ENCODE measurements at places on chromosomes 3 and 15.

DNA sequence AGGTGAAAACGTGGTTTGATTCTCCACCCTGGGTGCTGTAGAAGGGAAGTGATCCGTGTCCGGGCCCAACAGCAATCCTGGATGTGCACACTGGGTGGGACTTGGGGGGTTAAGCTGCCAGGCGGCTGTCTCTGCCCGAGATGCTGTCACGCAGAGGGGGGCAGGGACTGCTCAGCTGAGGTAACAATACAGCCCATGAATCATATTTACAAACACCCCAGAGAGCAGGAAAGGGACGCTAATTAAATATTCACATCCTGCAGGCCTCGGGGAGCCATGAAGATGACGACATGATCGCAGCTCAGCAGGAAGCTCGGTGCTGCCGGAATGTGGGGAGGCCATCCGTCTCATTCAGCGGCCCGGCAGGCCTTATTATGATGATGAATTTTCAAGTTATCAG is 17.9 kb upstream of the CRABP1 start:
- no peak overlapping the region for H3K4me3 ChIP-seq
- H3K27me3 ChIP-seq, result peaks cover 8% of the 10 kb centered on the region
- no peak overlapping the region for H3K27ac ChIP-seq
- H3K36me3 ChIP-seq, result no peaks in the 10 kb centered on the region
- no peaks in the 10 kb centered on the region for H3K4me1 ChIP-seq
- DNase-seq, result no peak

- H3K4me1 ChIP-seq, result no peaks in the 10 kb centered on the region
- no peak overlapping the region for H3K4me3 ChIP-seq
- H3K27ac ChIP-seq, result no peak overlapping the region
- no peaks in the 10 kb centered on the region for H3K36me3 ChIP-seq
- H3K27me3 ChIP-seq, result peaks cover 15% of the 10 kb centered on the region
- no peak for DNase-seq
Observed at GRCh38 chr3:171895900-171896299, 52.8 kb downstream of the TMEM212 start.

- peaks cover 73% of the 10 kb centered on the region for H3K4me1 ChIP-seq
- no peaks in the 10 kb centered on the region for H3K27me3 ChIP-seq
- peak overlapping the region; percentile 76 for H3K4me3 ChIP-seq
- peaks cover 24% of the 10 kb centered on the region for H3K36me3 ChIP-seq
Observed at GRCh38 chr3:71722693-71723092, 2.5 kb downstream of the EIF4E3 start.

GRCh38 chr3:64508140-64508539 is 179.7 kb downstream of the ADAMTS9 start:
- H3K36me3 ChIP-seq, result no peaks in the 10 kb centered on the region

GRCh38 chr3:141561426-141562034 is 74.7 kb downstream of the RASA2 start:
- H3K4me1 ChIP-seq, result peaks cover 24% of the 10 kb centered on the region
- H3K36me3 ChIP-seq, result peaks cover 29% of the 10 kb centered on the region
- no peaks in the 10 kb centered on the region for H3K27me3 ChIP-seq
- no peak overlapping the region for H3K4me3 ChIP-seq
- peak; percentile 17 for DNase-seq

DNA sequence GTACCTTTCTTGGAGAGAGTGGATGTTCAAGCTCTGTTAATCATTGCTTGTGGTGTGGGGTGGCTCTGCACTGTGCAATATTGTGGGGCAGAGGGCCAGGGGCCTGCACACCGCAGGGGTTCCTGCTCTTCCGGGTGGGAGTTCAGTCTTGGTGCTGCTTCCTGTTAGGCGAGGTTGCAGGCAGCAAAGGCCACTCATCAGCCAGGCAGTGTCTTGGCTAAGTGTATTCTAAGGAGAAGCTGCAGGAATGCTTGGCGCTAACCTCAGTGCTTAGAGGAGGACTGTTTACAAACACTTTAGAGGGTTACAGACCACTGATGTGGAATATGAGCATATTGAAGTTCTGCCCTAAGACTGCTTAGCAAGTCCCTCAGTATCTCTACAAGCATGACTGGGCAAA is 81.7 kb downstream of the CEP63 start:
- no peak overlapping the region for H3K27ac ChIP-seq
- no peaks in the 10 kb centered on the region for H3K27me3 ChIP-seq
- H3K4me3 ChIP-seq, result no peak overlapping the region
- peaks cover 8% of the 10 kb centered on the region for H3K36me3 ChIP-seq

- DNase-seq, result no peak
- H3K4me1 ChIP-seq, result peaks cover 7% of the 10 kb centered on the region
- peaks cover 8% of the 10 kb centered on the region for H3K36me3 ChIP-seq
Observed at GRCh38 chr15:64229129-64229724, 66.4 kb upstream of the PPIB start.

DNA sequence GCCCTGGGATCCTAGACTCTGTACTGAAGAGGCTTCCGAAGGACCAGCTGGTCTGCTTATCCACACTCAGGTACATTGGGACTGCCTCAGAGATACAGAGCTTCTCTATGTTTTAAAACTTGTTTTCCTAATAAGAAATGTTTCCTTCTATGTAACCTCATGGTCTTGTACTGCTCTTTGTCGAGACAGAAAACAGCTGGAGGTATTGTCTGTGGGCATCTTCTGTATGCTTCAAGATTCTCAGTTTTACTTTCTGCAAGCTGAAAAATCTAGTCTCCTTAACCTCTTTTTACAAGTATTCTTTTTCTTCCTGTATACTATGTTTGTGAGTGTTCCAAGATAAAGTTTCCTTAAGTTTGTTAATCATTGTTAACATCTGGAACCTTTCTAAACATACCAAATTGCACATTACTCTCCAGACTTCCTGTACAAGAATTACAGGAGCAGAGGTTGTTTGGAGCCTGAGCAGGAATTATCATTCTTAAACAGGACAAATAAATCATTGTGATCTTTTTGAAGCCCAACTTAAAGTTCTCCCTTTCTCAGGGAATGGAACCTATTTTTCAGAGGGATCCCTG is 358.3 kb upstream of the CFAP20DC start:
- peak overlapping the region; percentile 29 for H3K27ac ChIP-seq
- H3K36me3 ChIP-seq, result peaks cover 2% of the 10 kb centered on the region
- no peak overlapping the region for H3K4me3 ChIP-seq
- peaks cover 28% of the 10 kb centered on the region for H3K4me1 ChIP-seq

DNA sequence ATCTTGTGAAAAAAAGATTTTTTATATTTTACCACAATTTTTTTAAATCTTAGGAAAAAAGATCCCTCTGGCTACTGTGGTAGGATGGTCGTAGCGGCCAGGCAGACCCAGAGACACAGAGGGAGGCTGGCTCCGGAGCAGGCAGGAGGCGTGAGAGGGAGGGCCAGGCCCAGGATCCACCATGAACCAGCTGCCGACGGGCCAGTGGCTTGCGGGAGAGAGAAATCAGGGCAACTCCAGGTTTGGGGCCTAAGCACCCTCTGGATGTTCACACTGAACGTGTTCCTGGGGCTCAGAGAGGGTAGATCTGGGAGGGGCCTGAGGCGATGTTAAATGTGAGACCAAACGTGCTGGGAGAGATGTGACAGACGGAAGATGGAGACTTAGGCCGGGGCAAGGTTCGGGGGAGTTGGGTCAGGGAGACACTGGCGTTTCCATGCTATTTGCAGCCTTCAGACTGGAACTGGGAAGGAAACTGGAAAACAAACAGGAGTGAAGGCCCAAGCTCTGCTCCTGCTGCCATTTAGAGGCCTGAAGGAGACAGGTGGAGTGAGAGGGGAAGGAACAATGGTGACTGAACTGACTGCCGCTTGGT is 1.6 kb upstream of the VILL start:
- DNase-seq, result no peak
- H3K27ac ChIP-seq, result no peak overlapping the region
- H3K36me3 ChIP-seq, result no peaks in the 10 kb centered on the region

DNA sequence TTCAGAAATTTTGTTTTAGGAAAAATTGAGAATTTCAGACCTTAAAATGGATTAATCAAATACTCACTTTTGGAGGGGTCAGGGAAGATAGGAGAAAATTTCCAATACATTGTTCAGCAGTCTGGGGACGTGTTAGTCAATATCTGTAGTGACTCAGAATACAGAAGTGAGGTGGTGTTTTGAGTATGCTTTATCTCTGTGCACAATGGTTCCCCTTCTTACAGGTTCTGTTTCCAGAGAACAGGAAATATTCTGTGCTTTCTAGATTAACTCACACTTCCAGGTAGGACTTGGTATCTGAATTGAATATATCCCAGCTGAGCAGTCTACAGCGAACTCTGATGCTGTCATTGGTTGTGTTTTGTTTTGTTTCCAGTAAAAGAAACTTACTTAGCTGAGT is 30.7 kb upstream of the CCDC54 start:
- no peaks in the 10 kb centered on the region for H3K36me3 ChIP-seq
- peaks cover 3% of the 10 kb centered on the region for H3K27me3 ChIP-seq
- H3K27ac ChIP-seq, result no peak overlapping the region
- H3K4me3 ChIP-seq, result no peak overlapping the region

- no peaks in the 10 kb centered on the region for H3K27me3 ChIP-seq
- H3K4me1 ChIP-seq, result peaks cover 44% of the 10 kb centered on the region
- H3K4me3 ChIP-seq, result peak within 1 kb of the TSS; percentile 97
- peak within 1 kb of the TSS; percentile 98 for H3K27ac ChIP-seq
Observed at GRCh38 chr3:132659365-132660051, at the start of gene ACAD11. TSS of gene ACAD11 (minus strand) at chr3:132659809. CDS start at chr3:132659751, 58 bp downstream.

GRCh38 chr3:15295506-15295905 is 36.9 kb downstream of the SH3BP5 start:
- H3K27ac ChIP-seq, result peak overlapping the region; percentile 35
- H3K27me3 ChIP-seq, result no peaks in the 10 kb centered on the region
- no peak overlapping the region for H3K4me3 ChIP-seq
- H3K4me1 ChIP-seq, result peaks cover 84% of the 10 kb centered on the region
- no peak for DNase-seq
- H3K36me3 ChIP-seq, result peaks cover 37% of the 10 kb centered on the region

DNA sequence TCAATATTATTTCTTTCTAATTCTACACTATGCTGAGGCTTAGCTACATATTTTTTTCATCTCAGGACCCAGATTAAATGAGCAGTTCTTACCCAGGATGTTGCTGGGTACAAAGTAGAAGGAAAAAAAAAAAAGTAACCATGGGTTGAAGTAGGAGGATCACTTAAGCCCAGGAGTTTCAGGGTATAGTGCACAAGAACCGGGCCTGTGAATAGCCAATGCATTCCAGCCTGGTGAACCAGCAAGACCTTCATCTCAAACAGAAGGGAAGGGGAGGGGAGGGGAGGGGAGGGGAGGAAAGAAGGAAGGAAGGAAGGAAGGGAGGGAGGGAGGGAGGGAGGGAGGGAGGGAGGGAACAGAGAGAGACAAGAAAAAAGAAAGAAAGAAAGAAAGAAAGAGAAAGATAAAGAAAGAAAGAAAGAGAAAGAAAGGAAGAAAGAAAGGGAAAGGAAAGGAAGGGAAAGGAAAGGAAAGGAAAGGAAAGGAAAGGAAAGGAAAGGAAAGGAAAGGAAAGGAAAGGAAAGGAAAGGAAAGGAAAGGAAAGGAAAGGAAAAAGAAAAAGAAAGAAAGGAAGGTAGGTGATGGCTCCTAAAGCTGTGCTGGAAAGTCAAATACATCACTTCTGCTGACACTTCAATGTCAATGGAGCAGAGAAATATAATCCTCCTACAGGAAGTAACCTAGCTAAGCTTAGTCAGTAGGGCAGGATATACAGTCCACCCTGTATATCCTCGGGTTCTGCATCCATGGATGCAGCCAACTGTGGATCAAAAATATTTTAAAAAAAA is 206.8 kb upstream of the TGFBR2 start:
- H3K4me3 ChIP-seq, result no peak overlapping the region
- no peak overlapping the region for H3K27ac ChIP-seq
- H3K4me1 ChIP-seq, result peaks cover 8% of the 10 kb centered on the region
- H3K36me3 ChIP-seq, result no peaks in the 10 kb centered on the region
- DNase-seq, result no peak
- H3K27me3 ChIP-seq, result no peaks in the 10 kb centered on the region

DNA sequence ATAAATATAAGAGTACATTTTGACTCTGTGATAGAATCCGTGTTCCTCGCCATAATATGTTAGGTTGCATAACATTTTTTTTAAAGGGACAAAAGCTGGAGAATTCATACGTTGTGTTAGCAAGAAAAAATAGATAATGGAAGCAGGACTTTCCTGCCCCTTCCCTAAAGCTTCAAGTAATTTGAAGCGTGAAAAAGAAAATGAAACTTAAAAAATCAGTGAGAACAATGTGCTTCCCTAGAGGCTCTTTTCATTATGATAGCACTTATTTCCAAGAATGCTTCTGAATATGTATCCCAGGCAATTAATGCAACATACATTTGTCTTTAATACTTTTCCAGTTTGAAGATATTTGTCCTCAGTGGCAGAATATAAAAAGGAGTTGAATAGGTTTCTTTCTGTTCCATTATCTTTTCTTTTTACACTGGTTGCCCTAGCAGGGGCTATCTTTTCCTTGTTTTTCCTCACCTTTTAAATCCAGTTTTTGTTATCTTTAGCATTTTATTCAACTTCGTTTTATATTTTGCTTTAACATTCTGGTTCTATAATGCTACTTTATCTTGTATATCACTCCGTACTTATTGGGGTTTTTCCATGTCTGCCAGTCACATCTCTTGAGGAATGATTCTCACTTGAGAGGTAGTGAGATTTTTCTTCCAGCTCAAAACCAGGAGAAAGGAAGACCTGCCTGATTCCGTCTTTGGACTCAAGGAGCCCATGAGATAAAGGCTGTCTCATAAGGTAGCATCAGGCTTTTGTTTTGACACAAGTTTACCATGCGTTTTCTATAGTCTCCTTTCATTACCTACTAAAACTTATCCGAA is 113.8 kb downstream of the MBNL1 start:
- DNase-seq, result no peak
- peaks cover 13% of the 10 kb centered on the region for H3K36me3 ChIP-seq
- H3K4me1 ChIP-seq, result peaks cover 67% of the 10 kb centered on the region
- H3K4me3 ChIP-seq, result peak overlapping the region; percentile 76
- H3K27ac ChIP-seq, result peak overlapping the region; percentile 91
- no peaks in the 10 kb centered on the region for H3K27me3 ChIP-seq

DNA sequence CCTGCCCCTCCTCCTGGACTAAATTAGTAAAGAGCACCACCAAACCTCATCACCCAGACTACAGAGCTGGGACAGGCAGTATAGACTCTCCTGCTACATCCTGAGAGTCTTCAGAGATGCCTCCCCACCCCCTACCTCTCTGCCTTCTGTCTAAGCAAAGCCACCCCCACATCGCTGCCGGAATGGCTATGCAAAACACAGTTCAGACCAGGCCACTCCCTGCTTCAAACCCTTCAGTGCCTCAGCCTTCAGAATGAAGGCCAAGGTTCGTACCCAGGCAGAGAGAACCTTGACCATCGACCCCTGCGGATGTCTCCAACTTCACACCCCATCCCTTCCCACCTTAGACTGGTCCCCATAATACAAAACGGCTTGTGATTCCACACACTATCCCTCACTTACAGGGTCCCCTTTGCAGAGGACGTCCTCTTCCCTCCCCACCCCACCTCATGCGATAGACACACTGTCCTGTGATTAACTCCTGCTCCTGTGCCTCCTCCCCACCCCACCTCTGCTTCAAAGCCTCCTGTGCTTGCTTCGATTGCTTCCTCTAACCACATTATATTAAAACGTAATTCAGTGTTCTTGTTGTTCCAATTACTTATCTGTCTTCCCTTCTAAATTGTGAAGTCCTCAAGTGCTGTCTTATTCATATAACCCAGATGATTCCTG is 175.3 kb downstream of the UACA start:
- no peak overlapping the region for H3K27ac ChIP-seq
- peaks cover 27% of the 10 kb centered on the region for H3K27me3 ChIP-seq
- H3K4me3 ChIP-seq, result no peak overlapping the region
- peaks cover 15% of the 10 kb centered on the region for H3K4me1 ChIP-seq
- DNase-seq, result no peak
